GM12892 (cell line): ENCODE measurements at places on chromosomes 11 and 22.

- DNase-seq: no peak
These were observed 36.7 kb downstream of the TPBGL start for GRCh38 chr11:75277211-75277805.

DNA sequence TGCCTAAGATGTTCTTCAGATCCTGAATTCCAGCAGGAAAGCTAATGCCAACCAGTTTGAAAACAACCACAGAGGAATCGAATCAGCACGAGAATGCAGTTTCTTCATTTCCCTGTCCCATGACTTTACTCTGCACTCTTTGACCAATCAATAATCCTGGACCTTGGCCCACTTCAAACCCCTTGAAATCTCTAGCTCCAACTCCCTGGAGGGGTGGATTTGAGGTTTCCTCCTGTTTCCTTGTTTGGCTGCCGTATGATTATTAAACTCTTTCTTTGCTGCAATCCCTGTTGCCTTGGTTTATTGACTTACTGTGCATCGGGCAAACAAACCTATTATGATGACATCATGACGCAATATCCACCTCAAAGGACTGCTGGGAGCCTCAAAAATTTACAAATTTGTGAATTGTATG lies 109.3 kb downstream of the FBXO7 start:
- no peak for DNase-seq

- DNase-seq: no peak
These were observed 85.3 kb upstream of the HORMAD2 start for GRCh38 chr22:29994943-29995342.

DNA sequence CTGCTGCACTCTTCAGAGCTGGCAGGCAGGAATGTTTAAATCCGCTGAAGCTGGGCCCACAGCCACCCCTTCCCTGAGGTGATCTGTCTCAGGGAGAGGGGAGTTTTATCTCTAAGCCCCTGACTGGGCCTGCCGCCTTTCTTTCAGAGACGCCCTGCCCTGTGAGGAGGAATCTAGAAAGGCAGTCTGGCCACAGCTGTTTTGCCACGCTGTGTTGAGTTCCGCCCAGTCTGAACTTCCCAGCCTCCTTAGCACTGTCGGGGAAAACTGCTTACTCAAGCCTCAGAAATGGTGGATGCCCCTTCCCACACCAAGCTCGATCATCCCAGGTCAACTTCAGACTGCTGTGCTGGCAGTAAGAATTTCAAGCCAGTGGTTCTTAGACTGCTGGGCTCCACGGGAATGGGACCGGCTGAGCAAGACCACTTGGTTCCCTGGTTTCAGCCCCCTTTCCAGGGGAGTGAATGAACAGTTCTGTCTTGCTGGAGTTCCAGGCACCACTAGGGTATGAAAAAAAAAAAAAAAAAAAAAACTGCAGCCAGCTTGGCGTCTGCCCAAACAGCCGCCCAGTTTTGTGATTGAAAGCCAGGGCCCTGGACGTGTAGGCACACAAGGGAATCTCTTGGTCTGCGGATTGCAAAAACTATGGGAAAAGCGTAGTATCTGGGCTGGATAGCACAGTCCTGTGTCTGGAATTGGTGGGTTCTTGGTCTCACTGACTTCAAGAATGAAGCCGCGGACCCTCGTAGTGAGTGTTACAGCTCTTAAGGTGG lies 127.4 kb downstream of the SPON1 start:
- no peak for DNase-seq

DNA sequence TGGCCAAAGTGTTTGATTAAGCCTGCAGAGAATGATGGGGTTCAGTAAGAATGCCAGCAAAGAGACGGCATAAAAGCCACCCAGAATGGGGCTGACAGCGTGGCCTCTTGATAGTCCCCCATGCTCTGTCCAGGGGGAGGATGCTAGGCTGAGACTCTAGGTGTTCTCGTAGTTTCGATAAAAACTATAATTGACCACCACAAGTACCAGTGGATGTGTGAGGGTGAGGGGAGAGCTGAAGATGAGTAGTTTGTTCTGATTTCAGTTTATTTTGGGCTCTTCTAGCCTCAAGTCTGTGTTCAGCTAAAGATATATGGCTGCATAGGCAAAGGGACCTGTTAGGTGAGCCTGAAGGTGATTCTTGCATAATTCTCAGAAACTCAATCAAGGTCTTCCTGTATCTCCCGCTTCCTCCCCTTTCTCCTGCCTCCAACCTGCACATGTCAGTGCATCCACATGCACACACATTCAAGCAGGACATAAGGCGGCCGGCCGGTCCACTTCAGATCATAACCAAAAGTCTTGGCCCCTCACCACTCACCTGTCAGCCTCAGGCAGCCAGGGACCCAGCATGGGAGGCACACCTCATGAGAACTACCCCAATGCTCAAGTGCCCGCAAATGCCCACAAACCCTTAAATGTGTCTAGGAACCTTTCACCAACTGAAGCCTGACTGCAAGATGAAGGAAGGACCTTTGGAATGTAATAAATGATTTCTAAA lies 31.2 kb downstream of the FLI1 start:
- no peak for DNase-seq

GRCh38 chr11:118152552-118153471 lies at the start of gene SCN4B:
Gene SCN4B (minus strand): TSS chr11:118152823. CDS start chr11:118152673, 150 bp downstream.
- no peak for DNase-seq
